ENCODE measurements at places on chromosomes 6 and 20.

GRCh38 chr6:161748535-161749416 lies 474.9 kb upstream of the AGPAT4 start:
- peak; percentile 15 for DNase-seq

GRCh38 chr6:168314021-168314420 lies 5.6 kb downstream of the DACT2 start:
- no peak for DNase-seq

DNA sequence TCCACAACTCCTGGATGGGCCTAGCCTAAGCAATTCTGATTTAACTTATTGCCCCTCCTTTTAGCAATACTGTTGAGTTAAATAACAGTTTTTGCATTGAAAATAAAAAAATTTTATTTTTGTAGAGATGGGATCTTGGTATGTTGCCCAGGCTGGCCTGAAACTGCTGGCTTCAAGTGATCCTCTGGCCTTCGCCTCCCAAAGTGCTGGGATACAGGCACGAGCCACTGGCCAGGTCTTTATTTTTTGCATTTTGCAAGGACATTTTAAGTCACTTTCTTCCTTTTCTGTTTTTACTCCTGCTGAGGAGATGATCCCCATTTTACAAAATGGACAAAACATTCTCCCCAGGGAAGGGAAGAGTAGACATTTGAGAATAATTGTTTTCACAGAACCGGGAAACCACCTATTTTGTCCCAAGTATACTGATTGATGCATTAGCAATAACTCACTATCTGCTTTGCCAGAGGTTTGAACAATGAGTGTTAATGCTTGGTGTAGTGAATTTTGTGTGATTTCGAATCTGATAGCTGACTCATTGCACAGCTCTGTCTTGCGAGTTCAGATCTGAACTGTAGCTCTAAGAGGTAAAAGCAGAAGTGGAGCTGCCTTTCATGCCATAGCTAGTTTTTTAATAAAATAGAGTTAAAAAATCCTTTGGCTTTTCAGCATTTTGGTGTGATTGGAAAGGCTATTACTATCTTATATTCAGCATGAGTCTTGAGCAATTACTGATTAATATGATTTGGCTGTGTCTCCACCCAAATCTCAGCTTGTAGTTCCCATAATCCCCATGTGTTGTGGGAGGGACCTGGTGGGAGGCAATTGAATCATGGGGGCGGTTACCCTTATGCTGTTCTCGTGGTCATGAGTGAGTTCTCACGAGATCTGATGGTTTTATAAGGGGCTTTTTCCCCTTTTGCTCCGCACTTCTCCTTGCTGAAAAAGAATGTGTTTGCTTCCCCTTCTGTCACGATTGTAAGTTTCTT lies 20.9 kb downstream of the IGF2R start:
- no peak for DNase-seq

GRCh38 chr6:2767657-2768524 lies 2.7 kb downstream of the WRNIP1 start:
- DNase-seq: no peak

DNA sequence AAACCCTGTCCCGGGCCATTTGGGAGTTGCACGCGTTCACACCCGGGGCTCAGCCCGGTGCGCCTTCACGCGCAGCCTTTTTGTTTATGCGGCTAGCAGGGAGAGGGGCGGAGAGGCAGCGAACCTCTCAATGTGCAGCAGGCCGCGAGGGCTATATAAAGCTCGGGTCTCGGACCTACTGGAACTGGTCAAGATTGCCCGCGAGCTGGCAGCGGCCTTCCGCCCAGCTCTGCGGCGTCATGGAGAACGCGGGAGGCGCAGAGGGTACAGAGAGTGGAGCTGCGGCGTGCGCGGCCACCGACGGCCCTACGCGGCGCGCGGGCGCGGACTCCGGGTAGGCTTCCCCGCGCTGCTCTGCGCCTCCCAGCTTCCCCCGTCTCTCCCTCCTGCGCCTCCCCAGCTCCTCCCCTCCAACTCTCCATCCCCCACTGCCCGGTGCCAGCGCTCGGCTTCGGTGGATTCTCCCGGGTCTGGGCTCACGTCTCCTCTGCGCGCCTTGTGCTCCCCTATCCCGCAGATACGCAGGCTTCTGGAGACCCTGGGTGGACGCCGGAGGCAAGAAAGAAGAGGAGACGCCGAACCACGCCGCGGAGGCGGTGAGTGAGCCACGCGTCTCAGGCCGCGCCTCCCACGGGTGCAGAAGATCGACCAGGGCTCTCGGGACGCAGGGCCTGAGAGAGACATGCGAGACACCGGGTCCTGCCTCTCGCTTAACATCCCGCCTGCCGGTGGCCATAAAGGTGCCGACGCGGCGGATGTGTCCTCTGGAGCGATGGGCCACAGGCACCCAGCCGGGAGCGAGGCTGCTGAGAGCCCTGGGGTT lies at the start of gene RIPPLY2:
RIPPLY2 (plus strand) TSS at position 183 of the 823 bp plus-strand sequence; CDS start at position 240, 57 bp downstream.
- no peak for DNase-seq

DNA sequence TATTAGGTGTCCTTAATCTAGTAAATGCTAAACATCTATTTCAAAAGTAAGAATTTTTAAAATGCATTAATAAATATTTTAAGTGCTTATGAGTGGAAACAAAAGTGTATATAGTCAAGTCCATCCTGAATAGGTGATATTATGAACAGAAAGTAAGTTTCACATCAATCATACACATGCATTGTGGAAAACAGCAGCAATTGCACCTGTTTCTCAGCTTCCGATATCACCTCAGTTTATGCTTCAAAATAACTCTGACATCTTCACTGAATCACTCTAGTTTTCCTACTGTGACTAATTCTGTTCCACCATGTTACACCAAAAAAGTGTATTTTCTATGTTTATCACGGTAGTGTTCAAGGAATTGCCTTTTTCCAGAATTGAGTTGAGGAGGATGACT lies 172.6 kb upstream of the MANEA start:
- DNase-seq: no peak

DNA sequence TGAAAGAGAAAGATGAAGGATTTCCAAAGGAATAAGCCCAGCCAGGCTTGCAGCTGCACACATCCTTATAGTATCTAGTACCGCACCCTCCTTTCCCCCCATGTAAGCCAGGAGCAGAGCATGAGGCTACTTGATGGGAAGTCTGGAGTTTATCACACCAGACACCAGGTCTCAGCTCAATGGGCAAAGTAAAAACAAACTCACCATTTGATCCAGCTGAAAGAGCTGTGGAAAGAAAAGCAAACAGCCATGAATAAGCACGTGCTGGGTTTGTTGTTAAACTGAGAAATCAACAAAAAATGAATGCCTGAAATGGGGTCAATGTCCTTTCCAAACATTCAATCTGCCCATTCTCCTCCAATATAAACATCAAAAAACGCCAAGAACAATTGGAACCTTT lies 50.6 kb upstream of the MAP7 start:
- DNase-seq: no peak

- no peak for DNase-seq
Measured at GRCh38 chr6:89662659-89663223, 24.2 kb upstream of the LYRM2 start.

DNA sequence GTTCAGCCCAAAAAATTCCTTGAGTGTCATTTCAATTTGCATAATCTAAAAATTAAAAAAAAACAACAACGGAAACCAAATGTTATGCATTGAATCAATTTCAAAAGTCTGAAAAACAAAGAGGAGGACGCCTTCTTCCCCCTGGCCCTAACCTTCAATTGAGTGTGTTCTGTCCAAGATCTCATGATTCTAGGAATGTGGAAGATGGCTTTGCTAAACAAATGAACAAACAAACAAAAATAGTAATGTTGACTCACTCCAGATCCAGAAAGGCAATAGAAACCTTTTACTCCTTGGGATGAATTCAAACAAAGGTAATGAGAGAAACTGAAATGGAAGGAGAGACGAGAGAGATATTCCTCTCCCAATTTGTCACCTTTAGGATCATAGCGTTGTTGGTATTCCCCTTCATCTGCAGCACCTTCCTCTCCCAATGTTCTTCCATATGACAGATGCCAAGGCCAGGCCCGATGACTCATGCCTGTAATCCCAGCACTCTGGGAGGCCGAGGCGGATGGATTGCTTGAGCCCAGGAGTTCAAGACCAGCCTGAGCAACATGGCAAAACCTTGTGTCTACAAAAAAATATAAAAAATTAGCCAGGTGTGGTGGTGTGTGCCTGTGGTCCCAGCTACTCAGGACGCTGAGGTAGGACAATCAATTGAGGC lies 109.2 kb upstream of the ADGRF1 start:
- no peak for DNase-seq

DNA sequence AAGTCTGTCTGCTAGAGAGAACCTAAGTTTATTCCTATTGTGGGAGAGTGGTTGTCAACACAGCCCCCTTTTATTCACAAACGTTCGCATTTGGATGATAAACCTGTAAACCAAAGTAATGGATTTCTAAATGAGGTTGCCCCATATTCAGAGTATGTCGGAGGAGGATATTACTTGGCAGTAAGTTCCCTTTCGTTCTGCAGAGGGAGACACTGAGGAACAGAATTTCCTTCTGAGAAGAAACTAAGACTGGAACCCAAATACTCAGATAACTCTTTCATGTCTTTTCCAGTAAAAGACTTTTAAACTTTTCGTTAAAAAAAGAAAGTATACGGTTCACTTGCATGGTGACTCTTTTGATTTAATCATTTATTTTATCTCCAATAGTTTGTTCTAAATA lies 754.6 kb upstream of the MMS22L start:
- no peak for DNase-seq

- no peak for DNase-seq
Measured at GRCh38 chr20:57964011-57964862, 254.4 kb upstream of the PMEPA1 start.

- no peak for DNase-seq
Measured at GRCh38 chr6:157393669-157394327, 12.8 kb downstream of the ZDHHC14 start.

DNA sequence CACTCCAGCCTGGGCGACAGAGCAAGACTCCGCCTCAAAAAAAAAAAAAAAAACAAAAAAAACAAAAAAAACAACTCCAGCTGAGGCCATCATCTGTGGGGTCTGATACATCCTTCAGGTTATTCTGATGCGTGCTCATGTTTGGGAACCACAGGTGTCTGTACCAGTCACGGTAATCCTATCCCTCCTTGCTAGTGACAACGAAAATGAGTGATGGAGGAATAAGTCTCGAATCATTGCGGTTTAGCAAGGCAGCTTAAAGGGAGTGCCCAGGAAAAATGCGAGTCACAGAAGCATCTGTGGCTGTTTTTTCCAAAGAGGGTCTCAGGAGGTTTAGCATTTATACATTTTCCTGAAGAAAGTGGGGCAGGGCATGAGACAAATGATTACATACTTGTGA lies 48.8 kb downstream of the MCUR1 start:
- no peak for DNase-seq

DNA sequence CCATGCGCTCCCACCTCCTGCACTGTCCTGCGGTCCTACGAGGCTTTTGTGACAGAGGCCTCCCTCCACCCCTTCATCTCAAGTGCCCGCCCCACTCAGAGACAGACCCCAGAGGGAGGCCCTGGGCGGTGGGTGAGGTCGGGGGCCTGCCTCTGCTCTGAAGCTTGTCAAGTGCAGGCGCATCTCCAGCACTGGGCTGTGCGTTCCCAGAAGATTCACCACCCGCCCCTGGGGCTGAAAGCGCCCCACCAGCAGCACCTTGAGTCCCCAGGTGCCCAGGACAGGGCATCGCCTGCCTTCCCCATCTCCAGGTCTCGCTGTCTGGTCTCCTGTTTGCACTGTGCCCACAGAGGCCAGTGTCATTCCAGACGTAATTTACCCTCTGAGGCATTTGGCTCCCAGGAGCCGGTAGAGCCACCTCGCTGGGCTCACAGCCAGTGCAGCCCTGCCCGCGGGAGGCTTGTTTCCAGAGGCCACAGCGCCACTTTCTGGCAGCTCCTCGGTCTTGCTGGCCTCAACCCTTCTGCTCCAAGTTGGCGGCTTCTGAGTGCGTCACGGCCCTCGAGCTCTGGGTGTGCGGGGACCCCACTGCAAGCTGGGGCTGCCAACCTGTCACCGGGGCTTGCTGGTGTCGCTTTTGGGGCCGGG lies 191.1 kb downstream of the TAF4 start:
- DNase-seq: no peak

- no peak for DNase-seq
Measured at GRCh38 chr20:35952480-35953386, 1.6 kb downstream of the SCAND1 start.

- no peak for DNase-seq
Measured at GRCh38 chr6:45552536-45552935, 174.8 kb upstream of the SUPT3H start.

GRCh38 chr6:2376429-2377355 lies 131.3 kb upstream of the GMDS start:
- no peak for DNase-seq

DNA sequence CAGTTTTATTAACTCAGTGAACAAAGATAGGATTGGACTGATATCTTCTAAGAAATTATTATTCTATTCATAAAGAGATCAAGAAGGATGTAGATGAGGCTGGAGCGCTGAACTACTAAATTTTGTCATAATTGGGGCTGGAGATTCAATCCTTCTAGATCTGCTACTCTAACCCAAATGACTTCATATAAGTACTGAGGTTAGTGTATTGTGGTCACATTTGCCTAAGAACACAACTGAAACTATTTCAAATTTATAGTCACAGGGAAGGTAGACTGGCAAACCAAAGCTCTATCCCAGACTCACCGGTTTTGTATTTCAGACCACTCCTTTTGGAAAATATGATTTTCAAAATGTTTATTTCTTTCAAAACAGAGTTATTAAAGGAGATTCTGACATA lies 96.7 kb downstream of the BMP5 start:
- no peak for DNase-seq

DNA sequence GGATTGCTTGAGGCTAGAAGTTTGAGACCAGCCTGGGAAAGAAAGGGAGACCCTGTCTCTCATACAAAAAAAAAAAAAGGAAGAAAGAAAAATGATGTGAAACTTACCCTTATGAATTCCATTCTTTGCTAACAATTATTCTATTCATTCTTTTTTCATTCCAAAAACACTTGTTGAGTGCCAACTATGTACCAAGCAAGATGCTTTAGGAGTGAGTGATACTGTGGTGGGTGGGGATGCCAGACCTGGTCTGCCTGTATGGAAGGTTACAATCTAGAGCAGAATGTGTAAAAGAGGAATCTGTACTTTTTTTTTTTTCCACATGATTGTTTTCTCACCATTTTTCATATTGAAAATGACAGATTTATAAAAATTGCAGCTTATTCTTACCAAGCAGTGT lies 73.8 kb upstream of the TULP1 start:
- DNase-seq: no peak

DNA sequence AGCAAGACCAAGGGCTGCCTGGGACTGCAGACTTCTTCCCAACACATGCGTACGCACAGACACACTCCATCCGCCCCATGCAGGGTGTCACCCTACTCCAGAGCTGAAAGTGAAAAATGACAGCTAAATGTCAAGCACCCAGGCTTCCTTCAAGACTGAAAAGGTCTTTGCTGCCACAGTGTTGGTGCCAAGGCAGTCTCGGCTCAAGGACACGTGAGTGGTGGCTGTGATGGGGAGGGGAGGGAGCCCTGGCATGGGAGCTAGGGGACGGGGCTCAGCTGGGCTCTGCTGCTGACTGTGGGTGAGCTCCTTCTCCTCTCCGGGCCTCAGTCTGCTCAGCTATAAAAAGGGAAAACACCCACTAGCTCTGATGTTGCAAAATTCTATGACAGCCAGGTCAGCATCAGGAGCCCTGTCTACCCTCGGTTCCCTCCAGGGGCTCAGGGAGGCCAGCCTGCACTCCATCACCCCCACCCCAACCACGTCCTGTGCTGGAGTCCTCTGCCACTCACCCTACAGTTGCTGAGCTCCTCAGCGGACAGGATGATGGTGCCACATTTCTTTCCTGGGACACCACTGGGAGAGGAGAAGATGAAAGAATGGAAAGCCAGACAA lies 47.6 kb downstream of the CPNE5 start:
- DNase-seq: no peak
